ENCODE measurements at places on chromosomes 7 and 10. TPM values are rescaled to one million over a fixed set of nuclear protein-coding genes. Genes with fewer than 3 reads are reported as not detected.

DNA sequence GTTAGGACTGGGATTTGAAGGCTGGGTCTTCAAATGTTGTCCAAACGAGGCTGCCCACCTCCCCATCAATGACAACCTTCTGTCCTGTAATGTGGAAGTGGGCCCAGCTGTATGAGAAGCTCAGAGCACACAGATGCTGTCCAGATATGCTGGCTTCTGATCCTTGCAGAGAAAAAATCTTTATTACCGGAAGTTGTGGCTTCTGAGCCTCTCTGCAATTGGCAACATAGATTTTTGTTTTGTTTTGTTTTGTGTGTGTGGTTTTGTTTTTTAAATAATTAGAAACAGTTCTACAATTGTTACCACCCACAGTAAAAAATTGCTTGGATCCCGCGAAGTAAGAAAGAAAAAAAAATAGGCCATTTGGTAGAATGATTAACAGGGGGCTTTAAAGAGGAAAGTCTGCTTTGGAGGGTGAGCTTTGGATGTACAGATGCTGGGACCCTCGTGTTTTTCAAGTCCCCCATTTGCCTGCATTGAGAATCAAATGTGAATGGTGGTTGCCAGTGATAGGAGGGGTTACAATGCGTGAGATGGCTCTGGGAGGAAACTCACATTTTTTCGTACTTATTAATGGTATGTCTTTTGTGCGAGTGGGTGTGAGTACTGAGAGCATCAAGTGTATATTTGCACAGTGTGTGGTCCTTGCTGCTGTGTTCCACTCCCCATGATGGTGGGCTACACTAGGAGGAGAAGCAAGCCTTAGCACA is 153.2 kb downstream of the TCF7L2 start:
- DNase-seq, result peak; percentile 57

DNA sequence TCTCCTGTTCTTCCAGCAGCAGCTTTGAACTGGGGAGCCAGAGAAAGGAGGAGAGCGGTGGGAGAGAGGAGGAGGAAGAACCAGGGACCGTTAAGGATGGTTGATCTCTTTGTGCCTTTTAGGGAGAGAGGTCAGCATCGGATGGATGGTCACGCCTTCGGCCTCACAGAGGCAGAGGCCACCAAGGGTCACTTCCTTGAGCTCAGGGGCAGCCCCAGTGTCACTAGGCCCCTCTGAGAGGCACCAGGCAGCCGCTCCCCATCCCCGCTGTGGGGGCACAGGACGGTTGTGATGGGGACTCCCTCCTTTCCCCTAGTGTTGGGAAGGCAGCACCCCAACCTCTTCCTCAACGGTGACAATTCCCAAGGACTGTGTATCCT is 121.4 kb downstream of the DNAJB6 start:
- DNase-seq, result no peak

GRCh38 chr7:139896831-139897230 is 67.8 kb downstream of the TBXAS1 start:
- DNase-seq, result no peak

Gene ZFAND2A
- total RNA-seq, result 70.3 TPM

Gene ADCK2
- 34.8 TPM for total RNA-seq

GRCh38 chr10:3045471-3046209 is 21.7 kb upstream of the PFKP start:
- peak; percentile 89 for DNase-seq

GRCh38 chr7:3083350-3083749 is 39.7 kb upstream of the CARD11 start:
- DNase-seq, result no peak

- DNase-seq, result no peak
Measured at GRCh38 chr10:15789793-15790525, 70.2 kb upstream of the ITGA8 start.
